Neural crest cell (in vitro differentiated cells): ENCODE measurements at places on chromosomes 6 and 20.

DNA sequence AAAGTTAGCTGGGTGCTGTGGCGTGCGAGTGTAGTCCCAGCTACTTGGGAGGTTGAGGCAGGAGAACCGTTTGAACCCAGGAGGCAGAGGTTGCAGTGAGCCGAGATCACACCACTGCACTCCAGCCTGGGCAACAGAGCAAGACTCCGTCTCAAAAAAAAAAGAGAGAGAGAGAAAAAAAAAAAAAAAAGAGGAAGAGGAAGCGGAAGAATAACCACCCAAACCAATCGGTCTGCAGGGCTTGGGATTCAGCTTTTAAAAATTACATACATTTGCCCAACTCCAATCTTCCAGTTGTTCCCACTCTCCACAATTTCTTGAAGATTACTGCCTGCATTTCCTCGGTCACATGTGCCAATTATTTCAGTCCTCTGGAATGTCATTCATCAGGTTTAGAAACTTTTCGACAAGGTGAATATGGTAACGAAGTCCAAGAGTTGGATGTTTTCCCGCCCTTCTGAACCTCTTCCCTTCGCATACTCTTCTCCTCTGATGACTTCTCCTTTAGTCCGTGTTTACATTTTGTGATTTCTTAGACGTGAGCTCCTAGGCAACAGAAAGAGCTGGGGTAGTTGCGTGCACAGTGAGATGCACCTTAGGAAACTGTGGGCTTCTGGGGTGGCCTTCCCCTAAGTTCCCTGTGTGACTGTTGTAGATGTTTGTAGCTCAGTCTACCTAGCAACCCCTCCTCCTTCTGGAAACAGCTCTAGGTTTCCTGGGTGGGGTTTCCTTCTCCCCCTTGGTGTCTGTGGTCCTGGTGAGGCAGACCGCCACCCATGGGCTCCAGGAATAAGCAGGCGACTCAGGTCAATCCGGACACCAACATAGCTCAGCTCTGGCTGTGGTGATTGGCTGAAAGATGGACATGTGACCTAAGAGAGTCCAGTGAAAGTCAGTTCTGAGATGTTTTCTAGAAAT is 63.0 kb upstream of the NCOA3 start:
- no peak overlapping the region for H3K27ac ChIP-seq
- H3K4me3 ChIP-seq, result no peak overlapping the region
- DNase-seq, result peak; percentile 3
- H3K27me3 ChIP-seq, result no peaks in the 10 kb centered on the region
- H3K4me1 ChIP-seq, result no peaks in the 10 kb centered on the region

- no peaks in the 10 kb centered on the region for H3K4me1 ChIP-seq
- no peak overlapping the region for H3K4me3 ChIP-seq
- H3K27ac ChIP-seq, result no peak overlapping the region
- H3K27me3 ChIP-seq, result peaks cover 23% of the 10 kb centered on the region
- DNase-seq, result no peak
Observed at GRCh38 chr6:1153696-1154245, 158.1 kb upstream of the FOXQ1 start.

DNA sequence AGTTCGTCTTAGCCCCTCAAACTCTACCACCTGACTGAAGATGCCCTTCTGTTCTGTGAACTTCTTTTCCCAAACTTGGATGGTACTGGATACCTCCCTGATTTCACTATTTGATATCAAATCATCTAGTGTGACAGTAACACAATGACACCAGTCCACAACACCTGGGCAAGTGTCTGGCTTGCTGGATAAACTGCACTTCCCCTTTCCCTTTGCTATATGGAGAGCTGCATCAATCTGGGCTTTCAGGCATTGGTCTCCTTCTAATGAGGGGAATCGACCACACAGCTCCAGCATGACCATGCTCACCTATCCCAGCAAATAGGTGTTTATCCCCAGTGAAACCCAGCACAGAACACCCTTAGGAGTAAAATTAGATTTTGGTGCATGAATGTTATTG is 3.1 kb downstream of the F13A1 start:
- no peak overlapping the region for H3K27ac ChIP-seq
- peaks cover 27% of the 10 kb centered on the region for H3K4me1 ChIP-seq
- no peaks in the 10 kb centered on the region for H3K36me3 ChIP-seq
- no peak overlapping the region for H3K4me3 ChIP-seq

DNA sequence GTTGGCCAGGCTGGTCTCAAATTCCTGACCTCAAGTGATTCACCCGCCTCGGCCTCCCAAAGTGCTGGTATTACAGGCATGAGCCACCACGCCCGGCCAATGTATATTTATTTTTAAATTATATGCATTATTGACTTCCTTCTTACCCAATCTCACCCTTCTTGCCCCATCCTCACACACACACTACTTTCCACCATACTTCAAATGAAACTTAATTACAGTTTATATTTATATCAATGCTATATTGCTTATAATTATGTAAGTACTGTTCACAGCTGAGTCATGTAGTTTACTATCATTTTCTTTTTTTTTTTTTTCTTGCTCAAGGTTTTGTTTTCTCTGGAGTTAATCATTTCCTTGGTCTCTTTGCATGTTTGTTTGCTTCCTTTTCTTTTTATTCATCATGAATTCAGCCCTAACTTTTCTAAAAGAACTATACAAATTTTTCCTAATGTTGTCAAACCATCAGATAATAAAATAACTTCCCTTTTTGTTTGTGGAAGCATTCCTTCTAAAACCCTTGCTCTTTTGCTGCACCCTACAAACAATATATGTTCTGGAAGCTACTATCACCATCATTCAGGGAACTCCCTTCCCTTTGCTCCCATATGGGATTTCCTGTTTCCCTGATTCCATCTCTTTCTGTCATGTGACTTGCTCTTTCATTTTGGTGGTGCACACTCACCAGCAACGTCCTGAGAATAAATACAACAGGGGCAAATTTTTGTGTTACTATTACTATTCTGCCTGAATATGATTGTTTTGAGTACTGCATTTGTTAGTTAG is 201.7 kb upstream of the SASH1 start:
- peaks cover 5% of the 10 kb centered on the region for H3K4me1 ChIP-seq
- no peak for DNase-seq
- H3K4me3 ChIP-seq, result no peak overlapping the region
- no peaks in the 10 kb centered on the region for H3K27me3 ChIP-seq
- H3K27ac ChIP-seq, result no peak overlapping the region
- H3K36me3 ChIP-seq, result peaks cover 7% of the 10 kb centered on the region
